ENCODE measurements at places on chromosomes 4 and X.
A peak's percentile ranks its signal among the peaks of the same experiment; 100 is the strongest.

- no peak for DNase-seq
Measured at GRCh38 chrX:110055616-110056015, 52.7 kb downstream of the TMEM164 start.

GRCh38 chr4:141058591-141059512, 74.4 kb downstream of the RNF150 start:
- no peak for DNase-seq

- DNase-seq = no peak
Measured at GRCh38 chrX:107135049-107135964, 16.7 kb upstream of the RBM41 start.

- no peak for DNase-seq
Measured at GRCh38 chr4:80026100-80026499, 46.9 kb downstream of the ANTXR2 start.

GRCh38 chr4:2891294-2891693, 47.6 kb downstream of the ADD1 start:
- no peak for DNase-seq

GRCh38 chr4:106869551-106869950, 166.6 kb downstream of the DKK2 start:
- DNase-seq = no peak

- no peak for DNase-seq
Measured at GRCh38 chr4:87851332-87851731, 18.6 kb downstream of the MEPE start.

GRCh38 chr4:164320847-164321246, 433.1 kb upstream of the SMIM31 start:
- DNase-seq = no peak

GRCh38 chr4:1462009-1462767, 55.9 kb upstream of the NKX1-1 start:
- no peak for DNase-seq

DNA sequence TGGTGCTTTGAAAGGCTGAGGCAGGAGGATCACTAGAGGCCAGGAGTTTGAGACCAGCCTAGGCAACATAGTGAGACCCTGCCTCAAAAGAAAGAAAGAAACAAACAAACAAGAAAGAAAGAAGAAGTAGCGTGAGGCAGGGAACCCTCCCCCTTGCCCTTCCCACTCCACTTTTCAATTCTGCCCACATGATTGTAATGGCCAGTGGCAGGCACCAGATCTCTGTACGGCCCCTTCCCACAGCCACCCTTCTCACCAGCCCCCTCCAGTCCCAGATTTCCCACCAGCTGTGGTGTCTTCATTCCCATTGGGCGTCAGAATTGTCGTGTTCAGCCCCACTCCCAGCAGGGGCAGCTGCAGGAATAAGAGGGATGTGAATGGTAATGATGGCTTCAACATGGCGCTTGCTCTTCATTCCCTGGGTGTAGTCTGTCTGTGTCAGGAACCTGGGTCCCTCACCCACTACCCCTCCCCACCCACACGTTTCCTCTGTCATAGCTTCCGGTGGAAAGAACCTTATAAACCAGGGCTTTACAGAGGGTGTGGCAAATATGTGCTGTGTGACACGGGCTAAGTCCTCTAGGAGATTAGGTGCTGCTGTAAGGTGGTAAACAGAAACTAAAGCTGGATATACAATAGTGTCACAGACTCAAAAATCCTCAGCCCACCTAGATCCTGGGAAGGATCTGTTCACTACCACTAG, at the start of gene IL2RG:
Gene IL2RG, minus strand, starts transcription at position 437 of the 703 bp plus-strand sequence. Its CDS starts 38 bp downstream, at position 399.
- DNase-seq = no peak

DNA sequence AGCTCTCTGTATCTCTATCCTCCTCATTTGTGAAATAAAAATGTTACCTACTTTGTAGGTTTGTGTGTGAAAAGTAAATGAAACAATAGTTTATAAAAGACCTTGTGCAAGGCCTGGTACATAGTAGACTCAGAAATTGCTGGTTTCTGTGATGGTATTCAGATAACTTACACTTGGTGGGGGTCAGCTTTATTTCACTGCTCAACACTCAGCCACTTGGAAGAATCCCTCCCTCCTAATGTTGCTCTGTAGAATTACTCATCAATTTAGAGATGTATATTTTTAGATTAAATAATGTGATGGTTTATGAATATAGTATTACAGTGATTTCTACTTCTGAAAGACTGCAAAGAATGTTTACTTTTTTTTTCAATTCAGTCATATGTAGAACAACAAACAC, 32.7 kb downstream of the SMARCAD1 start:
- DNase-seq = no peak

- peak; percentile 16 for DNase-seq
Measured at GRCh38 chr4:2913168-2913567, 50.0 kb downstream of the NOP14 start.

- peak; percentile 48 for DNase-seq
Measured at GRCh38 chrX:131058136-131058868, at the start of gene ARHGAP36. TSS of gene ARHGAP36 (plus strand) at chrX:131058346. CDS start at chrX:131081666, 23,320 bp downstream.

DNA sequence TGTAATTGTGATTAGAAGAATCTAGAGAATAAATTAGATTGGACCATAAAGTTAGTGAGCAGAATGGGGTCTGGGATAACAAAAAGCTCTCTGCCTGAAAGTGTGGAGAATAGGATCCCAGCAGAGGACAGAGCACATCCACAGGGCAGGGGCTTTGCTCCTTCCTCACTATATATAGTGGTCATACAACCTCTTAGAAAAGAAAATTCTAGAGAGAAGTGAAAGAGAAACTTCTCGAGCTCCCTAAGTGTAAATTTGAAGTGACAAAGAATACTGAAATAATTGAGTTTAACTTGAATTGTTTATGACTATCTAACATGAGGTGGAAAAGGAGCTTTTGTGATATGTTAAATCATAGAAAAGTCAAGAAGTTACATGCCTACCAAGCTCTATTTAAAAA, 14.9 kb downstream of the ADAM29 start:
- DNase-seq = no peak
